ENCODE measurements at places on chromosomes 3 and 15.

GRCh38 chr3:188861842-188862744, 309.7 kb upstream of the TPRG1 start:
- no peak for DNase-seq

DNA sequence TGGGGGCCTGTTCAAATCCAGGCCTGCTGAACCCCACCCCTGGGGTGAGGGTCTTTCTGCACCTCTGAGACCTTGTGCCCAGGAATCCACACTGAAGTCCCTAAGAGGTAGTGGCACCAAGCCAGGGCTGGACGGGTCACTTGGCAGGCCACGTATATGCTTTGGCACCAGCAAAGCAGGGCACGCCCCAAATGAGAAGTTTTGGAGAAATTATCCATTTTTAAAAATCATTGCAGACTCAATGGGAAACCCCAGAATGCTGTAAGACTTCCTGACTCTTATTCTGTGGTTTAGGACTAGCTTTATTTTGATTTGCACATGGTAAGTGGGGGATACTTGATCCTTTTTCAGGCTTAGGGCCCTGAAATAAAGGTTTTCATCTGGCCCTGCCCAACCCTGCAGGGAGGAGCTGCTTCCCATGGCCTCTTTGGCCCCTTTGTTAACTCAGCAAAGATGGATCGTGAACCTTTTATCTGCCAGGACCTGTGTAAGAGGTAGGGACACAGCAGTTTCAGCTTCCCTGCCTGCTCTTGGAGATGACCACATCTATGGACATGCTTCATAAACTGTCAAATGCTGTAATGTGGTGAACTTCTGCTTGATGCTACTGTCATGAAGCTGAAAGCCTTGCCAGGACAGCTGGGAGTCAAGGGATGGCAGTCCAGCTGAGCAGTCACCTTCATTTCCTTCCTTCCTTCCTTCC, 88.0 kb downstream of the HMG20A start:
- DNase-seq: no peak

DNA sequence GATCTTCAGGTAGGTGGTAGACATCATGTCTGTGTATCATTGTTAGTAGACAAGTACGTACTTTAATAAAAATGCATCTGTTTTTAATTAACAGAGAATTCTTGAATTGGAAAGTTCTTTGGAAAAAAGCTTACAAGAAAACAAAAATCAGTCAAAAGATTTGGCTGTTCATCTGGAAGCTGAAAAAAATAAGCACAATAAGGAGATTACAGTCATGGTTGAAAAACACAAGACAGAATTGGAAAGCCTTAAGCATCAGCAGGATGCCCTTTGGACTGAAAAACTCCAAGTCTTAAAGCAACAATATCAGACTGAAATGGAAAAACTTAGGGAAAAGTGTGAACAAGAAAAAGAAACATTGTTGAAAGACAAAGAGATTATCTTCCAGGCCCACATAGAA, 149.1 kb upstream of the LRRFIP2 start:
- DNase-seq: no peak

DNA sequence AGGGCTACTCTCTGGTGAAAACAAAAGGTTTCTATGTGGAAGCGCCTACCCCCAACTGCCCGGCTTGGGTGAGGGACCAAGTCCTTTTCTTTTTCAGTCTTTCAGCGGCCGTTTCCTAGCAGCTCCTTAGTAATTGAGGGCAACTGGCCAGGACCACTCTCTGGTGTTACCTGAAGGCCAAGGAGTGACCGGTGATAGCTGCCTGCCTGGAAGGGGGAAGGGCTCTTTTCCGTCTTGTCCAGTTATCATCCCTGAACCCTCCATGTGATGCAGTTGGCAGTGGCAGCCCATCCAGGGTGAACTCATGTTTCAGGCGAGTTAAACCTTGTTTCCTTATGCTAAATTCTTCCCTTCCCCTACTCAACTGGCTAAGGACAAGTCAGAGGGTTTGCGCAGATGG, 33.3 kb downstream of the RHCG start:
- DNase-seq: no peak

- DNase-seq: peak; percentile 77
Measured at GRCh38 chr3:32510075-32510724, 7.5 kb upstream of the CMTM6 start.

- DNase-seq: no peak
Measured at GRCh38 chr15:48025118-48025517, 95.7 kb upstream of the SLC24A5 start.

DNA sequence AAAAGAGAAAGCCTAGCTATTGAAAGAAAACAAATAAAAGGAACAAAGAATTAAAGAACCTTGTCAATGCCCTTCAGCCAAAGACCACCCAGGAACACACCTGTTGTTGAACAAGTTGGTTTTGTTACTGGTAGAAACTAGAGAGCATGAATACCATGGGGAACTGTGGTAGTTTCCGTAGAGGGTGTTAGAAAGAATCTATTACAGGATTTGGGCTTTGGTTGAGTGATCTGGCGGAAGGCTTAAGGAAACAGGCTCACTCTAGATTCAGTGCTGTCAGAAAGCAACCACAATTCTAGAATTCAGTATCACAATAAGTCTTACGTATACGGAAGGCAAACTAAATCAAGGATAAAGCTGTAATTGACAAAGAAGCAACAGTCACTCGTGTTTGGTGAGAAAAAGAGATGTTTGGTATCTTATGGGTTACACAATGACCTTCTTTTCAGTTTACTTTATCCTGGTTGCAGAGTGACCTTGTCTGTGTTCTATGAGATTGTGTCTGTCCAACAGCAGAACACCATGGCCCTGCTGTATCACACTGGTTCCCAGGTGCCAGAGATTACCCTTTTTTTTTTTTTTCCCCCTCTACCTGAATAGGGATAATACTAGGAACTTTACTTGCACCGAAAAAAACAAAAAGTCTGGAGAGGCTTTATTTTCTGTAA, 265.9 kb downstream of the SHQ1 start:
- DNase-seq: no peak

GRCh38 chr3:197206913-197207312, 91.5 kb downstream of the DLG1 start:
- DNase-seq: no peak

DNA sequence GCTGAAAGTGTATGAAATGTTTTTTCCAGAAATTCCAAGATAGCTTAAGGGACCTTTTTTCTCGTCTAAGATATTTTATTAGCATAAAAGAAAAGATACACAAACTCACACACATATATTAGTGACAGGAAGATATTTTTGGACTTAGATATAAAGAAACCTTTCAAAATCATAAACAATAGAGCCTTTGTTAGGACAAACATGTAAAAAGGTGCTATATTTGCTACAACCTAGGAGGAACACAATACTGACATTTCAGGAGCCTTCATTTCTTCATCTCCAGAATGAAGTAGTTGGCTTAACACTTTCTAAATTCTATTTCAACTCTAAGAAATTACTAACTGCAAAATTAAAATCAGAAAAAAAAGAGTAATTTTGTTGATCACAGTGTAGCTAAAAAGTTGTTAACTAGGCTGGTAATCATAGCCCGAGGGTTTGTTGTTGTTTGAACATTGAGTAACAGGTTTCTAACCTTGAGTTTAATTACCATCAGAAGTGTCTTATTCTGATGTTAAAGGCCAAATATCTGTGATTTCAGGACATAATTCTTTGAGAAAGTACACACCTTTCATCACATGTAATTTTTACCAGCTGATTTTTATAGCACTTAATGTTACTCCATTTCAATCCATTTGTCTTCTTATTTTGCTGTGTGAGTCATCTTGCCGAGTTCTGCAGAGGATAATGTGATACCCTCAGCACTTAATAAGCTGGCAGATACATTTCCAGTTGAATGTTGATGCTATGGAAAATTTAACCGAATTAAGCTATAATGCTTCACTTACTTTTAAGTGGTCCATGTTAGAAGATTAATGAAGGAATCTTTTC, 97.3 kb downstream of the MBNL1 start:
- peak; percentile 47 for DNase-seq

- DNase-seq: no peak
Measured at GRCh38 chr3:130709671-130710070, 37.0 kb downstream of the PIK3R4 start.

DNA sequence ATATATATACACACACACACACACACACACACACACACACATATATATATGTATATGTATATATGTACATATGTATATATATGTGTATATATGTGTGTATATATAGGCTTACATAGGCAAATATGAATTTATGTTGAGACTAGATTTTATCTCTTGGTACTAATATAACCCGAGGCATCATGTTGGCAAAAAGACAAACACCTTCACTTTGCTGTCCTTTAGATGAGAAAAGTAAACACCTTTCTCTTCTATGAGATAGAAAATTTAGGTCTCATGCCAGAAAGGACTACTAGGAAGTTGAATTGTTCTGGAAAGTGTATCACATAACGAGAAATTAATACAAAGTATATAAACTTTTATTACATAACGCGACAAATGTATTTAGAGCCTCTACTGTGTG, 19.6 kb upstream of the LEO1 start:
- DNase-seq: no peak

DNA sequence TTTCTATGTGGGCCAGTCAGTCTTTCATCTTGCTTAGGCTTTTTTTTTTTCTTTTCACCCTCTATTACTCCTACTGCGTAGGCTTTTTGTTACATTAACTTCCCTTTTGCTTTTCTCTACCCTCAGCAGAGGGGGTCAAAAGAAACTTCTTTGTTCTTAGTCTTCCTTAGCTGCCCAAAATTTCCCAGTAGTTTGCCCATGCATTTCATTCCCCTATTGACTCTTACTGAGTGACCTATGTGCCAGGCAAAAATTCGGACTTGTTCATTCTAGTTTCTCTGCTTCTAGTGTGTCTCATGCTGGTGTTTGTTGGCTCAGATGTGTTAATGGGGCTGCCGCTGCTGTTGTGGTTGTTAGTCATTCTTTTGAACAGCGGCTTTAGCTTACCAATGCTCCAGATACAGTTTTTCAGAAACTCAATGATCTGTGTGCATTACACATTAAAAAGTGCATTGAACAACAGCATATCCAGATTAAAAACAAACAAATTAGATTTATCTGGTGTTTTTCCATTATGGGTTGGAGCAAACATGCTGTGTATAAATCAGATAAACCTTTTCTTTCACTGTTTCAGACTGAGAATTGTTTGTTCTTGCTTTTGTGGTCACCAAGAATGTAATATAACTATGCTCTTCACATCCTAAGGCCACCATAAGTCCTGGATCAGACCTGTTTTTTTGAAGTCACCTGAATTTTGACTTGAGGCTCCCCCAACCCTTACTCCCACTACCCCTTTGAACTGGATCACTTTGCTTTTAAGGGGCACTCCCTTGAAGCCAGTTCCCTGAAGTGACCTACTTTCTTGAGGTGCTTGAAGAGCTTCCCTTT, 43.1 kb downstream of the PDE8A start:
- DNase-seq: no peak

- no peak for DNase-seq
Measured at GRCh38 chr15:47822048-47822447, 104.7 kb downstream of the SEMA6D start.

DNA sequence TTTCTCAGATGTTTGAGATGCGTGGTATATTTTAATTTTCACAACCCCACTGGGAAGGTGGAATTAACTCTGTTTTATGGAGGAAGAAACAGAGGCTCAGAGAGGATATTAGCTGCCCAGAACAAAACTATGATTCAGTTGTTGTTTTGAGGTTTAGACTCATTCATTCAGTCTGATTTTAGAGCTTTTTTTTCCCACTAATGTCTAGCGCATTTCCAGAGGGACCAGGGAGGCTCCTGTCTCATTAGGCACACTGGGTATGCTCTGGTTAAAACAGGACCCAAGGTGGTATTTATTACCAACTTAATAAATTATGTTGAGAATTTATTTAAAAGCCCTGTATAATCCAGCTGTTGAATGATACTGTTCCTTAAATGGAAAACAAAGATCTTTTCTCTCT, 272.0 kb upstream of the RGMA start:
- DNase-seq: no peak

DNA sequence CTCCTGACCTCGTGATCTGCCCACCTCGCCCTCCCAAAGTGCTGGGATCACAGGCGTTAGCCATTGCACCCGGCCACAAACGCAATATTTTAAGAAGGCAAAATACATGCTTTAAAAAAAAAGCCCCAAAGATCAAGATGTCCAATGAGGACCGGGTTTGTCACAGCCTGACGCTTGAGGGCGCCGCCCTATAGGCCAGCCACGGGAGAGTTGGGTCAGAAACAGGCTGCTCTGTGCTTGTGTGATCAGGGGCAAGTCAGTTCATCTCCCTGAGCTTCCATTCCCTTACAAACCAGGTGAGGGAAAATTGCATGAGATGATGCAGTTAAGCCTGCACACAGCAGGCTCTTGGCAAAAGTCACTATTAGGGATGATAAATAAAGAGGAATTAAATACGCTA, 23.9 kb downstream of the FAM174B start:
- no peak for DNase-seq

- DNase-seq: no peak
Measured at GRCh38 chr15:98202256-98202655, 241.8 kb downstream of the ARRDC4 start.

DNA sequence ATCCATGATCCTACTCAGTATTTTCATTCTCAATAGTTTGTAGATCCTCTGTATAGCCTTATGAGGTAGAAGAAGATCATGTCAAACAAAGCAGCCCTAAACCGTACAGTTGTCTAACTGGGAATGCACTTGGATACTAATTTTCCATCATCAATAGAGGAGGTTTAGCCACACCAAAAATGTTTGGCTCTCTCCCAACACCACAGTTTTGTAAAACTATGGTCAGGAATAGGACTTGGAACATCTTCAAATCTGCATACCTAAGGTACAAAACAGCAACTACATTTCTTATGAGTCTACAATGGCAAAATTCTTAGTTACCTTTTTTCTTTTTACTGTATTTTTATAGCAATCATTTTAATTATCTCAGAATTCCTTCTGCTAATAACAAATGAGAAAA, 1001.6 kb downstream of the ROBO2 start:
- DNase-seq: no peak

- DNase-seq: no peak
Measured at GRCh38 chr15:43107751-43108150, 1.9 kb upstream of the UBR1 start.

DNA sequence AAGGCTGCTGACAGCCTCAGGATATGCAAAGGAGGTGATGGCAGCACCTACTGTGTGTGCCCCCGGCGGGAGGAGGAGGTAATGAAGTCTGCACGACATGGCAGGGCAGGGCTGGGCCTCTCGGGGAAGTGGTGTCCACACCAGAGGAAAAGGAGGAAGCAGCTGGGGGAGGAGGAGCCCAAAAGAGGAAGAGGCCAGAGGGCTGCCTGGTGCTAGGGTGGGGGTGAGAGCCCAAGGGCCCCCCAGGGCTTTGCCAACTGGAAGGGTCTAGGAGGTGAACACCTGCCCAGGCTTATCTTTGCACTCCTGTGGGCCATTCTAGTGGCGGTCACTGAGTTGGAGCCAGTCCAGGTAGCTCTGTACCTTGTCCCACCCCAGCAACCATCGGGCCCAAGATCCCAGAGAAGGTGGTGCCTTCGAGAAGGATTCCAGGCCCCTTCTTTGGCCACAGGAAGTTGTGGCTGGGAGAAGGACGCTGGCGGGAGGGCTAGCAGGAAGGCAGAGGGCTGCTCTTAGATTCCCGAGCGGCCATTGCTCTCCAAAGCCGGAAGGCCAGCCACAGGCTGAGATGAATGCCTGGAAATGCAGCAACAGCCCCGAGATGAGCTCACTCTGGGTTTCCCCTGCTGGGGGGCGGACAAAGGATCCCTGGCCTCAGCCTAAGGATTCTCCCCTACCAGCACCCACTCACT, 7.0 kb downstream of the GNAI2 start:
- no peak for DNase-seq

GRCh38 chr3:54506603-54507002, 384.3 kb downstream of the CACNA2D3 start:
- DNase-seq: no peak

Data from HAP-1 (cell line).